ENCODE measurements at places on chromosomes 13 and 19.

DNA sequence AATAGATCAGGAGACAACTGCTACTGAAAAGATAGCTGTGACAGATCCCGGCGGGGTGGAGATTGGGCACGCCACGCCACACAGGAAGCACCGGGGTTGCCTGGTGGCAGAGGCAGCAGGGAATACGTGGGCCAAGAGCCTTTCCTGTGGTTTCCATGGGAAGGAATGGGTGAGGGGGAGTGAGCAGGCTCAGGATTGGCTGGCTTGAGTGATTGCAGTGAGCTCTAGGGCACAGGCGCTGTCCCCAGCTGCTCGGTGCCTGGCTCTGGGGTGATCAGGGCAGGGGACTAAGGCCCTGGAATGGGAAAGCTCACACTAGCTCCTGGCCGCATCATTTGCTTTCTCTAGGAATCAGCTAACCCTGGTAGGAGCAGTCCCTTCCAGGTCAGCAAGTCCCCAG lies 166.1 kb downstream of the USP12 start:
- no peak for DNase-seq

GRCh38 chr19:51695088-51695487 lies 2.0 kb downstream of the SPACA6 start:
- DNase-seq: peak; percentile 35

DNA sequence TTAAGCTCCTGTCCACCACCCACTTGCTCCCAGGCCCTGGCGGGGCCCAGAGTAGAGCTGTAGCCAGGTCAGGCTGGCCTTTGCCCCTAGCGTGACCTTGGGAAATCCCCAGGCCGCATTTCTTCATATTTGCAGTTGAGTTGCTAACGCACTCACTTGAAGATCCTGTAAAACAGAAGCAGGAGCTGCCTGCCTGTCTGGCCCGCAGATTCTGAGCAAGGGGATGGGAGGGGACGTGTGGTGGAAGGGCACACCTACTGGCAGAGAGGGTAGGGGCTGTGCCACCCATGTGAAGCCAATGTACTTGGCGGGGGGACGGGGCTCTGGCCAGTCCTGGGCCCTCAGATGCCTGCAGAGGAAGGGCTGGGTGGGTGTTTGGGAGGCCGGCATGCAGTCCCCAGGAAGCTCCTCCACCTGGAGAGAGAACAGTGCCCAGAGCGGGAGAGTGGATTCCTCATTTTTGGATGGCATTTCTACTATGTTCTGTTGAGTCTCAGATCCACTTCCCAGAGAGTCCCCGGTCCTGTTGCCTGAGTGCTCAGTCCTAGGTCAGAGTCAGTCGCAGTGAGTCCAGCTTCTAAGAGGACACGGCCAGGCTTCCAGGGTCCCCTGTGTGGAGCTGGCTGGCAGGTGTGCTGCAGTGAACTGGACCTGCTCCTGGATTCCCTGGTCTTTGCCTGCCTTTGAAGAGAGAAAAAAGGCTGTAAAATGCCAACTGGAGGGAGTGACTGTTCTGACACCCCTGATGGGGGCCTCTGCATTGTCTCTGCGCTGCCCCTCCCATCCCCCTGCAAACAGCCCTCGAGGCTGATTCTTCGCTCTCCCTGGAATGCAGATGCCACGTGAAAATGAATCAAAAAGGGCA lies 62.9 kb downstream of the GGACT start:
- no peak for DNase-seq

DNA sequence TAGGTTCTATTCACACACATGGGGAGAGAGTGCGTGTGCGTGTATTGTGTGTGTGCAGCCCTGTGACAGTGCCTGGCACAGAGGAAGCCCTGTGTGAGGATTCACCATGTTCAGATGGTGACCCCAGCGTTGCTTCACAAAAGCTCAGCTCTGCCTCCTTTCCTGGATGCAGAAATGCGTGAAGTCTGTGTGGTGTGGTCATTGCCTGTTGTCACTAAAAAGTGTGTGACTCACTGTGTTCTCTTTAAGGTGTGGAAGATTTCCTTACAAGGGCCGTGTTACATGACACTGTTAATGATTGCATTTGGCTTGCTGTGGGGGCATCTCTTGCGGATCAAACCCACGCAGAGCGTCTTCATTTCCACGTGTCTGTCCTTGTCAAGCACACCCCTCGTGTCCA lies 19.5 kb upstream of the DCUN1D2 start:
- DNase-seq: no peak

DNA sequence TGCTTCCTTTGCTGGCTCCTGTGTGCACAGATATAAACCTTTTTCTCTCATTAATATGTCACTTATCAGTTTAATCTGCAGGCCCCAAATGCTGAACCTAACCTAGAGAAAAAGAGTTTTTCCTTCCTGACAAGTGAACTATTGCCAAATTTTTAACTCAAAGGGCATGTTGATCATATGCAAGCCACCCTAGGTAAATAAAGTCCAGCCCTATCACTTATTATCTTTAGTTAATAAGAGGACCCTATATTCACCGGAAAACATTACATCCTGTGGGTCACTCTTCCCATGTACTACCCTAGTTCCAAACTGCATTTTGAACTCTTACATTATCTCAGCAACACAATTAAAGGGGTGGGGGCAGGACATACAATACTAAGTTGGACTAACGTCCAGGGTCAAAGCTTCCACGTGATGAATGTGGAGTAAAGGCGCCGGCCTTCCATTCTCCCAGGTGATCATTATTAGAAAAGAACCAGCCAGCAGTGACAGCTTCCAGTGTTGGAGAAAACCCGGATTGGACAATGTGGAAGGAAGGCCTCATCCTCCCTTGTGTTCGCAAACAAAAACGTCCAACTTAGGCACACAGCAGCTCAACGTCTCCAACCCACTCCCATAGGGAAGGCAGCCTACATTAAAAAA lies 86.6 kb downstream of the STK24 start:
- no peak for DNase-seq

GRCh38 chr13:99969919-99970650 lies 1.5 kb downstream of the ZIC5 start:
- peak; percentile 35 for DNase-seq

DNA sequence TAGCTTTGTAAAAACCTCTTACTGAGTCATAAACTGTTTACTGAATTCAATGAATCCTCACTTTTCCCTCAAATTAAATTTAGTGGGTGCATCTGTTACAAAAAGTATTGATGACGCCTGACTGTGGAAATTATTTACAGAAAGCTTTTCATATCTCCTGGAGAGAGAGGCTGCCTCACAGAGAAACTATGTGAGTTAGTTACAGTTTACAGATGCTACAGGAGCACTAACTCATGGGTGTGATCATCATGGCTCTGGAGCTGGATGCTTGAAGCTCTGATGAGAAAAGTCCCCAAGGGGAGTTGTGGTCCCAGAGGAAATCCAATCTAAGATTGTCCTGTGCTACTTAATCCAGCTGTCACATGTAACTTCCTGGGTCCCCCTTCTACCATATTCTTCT lies 590.8 kb downstream of the LMO7 start:
- DNase-seq: no peak

GRCh38 chr19:39738814-39739213 lies 985 bp upstream of the CLC start:
- no peak for DNase-seq

- no peak for DNase-seq
These were observed 139.9 kb upstream of the PCDH9 start for GRCh38 chr13:67369895-67370660.

GRCh38 chr19:57506163-57506562 lies 6.4 kb downstream of the ZNF773 start:
- DNase-seq: no peak

DNA sequence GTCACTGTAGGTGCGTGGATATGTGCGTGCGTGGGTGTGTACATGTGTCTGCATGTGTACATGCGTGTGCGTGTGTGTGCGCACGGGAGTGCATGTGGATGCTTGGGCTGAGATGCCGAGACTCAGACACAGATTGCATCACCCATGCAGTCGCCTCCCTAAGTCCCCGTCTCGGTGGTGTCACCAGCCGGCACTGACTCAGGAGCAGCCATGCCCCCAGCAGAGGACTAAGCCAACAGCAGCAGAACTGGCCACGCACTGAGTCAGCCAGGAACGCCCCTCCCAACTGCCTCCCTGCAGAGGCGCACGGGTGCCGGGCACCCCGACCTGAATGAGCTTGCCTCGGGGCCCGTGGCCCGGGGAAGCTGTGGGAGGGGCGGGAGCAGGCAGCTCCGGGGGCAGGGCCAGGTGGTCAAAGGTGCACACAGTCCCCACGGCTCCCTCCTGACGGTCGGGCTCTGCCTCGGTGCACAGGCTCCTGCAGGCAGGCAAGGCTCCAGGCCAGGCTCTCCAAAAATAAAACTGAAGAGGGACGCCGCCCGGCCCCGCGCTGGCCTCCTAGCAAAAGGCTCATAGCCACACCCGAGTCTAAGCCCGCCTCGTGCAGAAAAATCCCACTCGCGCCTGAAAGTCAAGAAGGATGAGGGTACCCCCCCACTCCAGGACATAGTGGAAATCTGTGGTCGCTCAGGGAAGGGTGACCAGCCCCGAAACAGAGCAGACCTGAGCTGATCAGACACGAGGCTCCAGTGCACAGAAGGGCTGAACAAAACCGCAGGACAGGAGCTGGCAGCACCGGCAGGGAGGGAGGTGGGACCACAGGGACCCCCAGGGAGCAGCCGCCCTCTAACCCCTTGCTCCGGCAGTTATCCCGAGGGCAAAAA lies 49.2 kb downstream of the GADD45B start:
- DNase-seq: no peak

GRCh38 chr13:94236872-94237271 lies 242.6 kb downstream of the DCT start:
- no peak for DNase-seq

DNA sequence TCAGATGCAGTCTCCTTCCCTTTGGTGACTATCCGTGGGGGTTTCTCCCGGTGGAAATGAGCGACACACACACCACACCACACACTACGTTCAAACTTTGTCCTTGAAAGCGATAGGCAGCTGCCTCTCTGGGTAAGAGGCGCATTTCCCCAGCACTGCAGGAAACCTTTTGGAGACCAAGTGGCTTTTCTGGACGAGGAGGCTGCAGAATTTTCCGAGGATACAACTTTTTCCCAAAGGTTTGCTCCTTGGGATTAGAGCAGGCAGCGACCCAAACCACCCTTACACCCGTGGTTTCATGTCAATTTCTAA lies 38.2 kb upstream of the FLT1 start:
- DNase-seq: no peak

- no peak for DNase-seq
These were observed 6.5 kb downstream of the TMEM255B start for GRCh38 chr13:113765564-113765910.

DNA sequence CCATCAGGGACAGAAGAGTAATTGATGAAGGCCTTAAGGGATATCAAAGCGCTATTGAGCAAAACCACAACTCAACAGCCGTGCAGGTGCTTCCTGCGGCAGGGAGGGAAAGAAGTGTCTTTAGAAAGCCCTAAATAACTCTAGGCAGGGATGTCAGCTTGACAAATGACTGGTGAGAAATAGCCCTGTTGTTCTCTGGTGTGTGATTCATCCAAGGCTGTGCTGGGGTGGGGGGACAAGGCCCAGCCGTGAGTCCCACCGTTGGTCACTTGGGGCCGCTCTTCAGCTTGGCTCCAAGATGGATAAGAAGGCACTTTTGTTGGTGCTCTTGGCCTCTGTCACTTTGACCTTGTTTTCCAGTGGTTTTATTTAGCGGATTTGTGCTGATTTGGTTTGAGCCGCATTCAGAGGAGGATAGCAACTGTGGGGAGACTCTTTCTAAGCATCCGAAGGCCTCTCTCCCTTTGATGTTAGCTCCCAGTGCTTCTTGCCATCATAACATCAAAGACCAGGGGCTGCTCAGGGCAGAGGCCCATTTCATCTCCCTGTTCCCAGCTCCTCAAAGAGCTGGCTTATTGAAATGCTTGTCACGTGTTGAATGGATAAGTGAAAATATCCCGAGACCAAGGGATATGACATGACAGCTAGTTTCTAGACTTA lies 130.3 kb upstream of the SERP2 start:
- no peak for DNase-seq

- no peak for DNase-seq
These were observed 373 bp downstream of the TNFAIP8L1 start for GRCh38 chr19:4639531-4640246.

DNA sequence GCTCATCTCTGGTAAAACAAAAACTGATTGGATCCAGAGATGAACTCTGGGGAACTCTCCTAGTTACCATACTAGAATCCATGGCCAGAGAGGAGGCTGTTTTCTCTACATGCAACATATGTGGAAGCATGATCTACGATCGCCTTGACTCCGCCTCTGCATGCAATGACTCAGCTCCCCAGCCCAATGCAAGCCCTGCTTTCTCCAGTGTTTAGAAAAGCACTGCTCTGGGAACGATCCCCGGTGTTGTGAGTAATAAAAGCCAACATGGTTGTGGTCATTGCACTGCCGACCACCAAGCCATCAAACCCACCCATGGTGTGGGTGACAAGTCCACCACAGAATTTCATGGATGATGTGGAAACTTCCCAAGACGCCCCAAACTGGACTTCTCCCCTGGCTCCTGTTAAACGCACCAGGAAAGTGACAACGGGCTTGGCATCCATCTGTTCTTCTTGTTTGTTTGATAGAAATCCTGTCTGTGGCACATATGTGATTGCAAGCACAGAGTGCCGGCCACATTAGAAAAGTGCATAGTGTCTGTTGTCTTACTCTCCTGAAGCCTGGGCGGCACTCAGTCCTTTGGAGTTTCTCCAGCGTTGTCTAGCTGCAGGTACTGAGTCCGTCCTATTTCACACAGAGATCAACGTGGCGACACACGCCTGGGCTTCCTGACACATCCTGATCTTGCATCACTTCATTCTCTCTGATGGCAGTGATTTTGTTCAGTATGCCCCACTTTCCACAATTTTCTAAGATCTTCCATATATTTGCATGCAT lies 36.4 kb upstream of the VSTM2B start:
- DNase-seq: no peak

DNA sequence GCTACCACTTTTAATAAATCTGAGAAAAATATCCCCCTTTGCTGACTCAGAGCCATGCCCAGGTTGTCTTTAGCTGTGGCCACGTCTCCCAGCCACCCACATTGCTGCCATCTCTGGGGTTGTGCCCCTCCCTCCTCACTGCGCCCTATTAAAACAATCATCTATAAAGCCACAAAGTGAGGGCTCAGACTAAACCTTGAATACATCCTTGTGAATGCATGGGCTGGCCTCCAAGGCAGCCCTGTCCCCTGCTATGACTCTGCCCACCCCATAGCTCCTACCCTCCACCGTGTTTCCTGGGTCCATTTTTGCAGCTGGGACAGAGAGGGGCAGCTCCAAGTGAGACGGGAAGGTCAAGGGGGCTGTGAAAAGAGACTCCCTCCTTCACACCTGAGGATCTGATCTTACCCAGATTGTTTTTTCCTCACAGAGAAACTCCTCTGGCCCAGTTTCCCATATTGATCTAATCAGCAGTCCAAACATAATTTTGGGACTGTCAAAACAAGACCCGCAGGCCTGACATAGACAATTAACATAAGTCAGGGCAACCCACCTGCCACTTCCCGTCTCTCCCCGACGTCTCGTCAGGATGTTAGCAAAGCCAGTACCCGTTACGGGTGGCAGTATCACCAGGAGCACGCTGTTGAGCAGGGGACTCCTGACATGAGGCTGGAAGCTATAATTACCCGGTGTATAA lies 199.0 kb downstream of the KATNAL1 start:
- no peak for DNase-seq
